ENCODE measurements at places on chromosomes 5 and 9.

- no peak for DNase-seq
- no peaks in the 10 kb centered on the region for H3K36me3 ChIP-seq
- H3K4me3 ChIP-seq, result no peak overlapping the region
Observed at GRCh38 chr5:58286741-58287140, 173.1 kb downstream of the PLK2 start.

GRCh38 chr5:133957080-133957479 is 11.3 kb downstream of the C5orf15 start:
- no peaks in the 10 kb centered on the region for H3K27me3 ChIP-seq
- no peak overlapping the region for H3K4me3 ChIP-seq
- DNase-seq, result no peak
- H3K27ac ChIP-seq, result peak overlapping the region; percentile 32

DNA sequence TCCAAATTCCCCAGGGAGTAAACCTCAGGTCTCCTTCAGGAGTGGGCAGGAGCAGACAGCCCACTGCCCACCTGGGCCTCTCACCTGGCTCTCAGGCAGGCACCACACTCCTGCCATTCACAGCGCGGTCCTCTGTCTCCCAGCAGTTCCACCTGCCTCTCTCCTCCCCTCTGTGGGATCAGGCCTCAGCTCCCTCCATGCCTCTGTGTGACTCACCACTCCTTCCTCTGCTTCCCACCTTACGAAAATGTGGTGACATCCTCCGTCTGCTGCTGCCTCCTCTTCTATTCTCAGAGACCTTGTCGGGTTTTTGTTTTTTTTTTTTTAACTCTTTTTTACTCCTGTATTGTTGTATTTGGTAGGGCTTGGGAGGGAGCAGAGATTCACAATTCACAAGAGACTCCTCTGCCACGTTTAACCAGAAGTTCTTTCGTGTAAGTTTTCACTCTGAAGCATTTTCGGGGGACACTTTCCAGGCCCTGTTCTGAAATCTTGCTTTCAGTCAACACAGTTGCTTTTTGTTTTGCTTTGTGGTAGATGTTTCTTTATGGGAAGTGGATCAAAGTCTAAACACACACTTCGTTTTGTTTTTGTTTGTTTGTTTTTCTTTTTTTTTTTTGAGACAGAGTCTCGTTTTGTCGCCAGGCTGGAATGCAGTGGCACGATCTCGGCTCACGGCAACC is 21.1 kb upstream of the CDKN2AIPNL start:
- H3K27ac ChIP-seq, result no peak overlapping the region
- H3K4me3 ChIP-seq, result no peak overlapping the region
- H3K4me1 ChIP-seq, result peaks cover 24% of the 10 kb centered on the region

DNA sequence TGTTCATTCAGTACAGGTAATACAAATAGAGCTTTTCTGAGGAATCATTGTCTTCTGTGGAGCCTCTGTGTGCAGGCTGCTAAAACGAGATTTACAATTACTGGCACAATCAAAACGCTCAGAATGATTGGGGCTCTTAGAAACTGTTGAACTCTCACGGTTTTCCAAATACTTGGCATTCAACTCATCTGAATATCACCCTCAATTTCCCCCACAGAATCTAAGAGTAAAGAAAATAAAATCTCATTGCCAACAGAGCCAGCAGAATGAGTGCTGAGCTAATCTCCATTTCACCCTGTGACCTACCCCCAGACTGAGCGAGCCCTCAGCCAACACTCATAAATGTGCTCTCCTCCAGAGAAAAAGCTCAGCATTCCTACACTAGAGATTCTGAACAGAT is 35.3 kb upstream of the TMED7 start:
- DNase-seq, result no peak
- H3K4me1 ChIP-seq, result no peaks in the 10 kb centered on the region
- H3K36me3 ChIP-seq, result no peaks in the 10 kb centered on the region
- no peak overlapping the region for H3K27ac ChIP-seq
- no peak overlapping the region for H3K4me3 ChIP-seq

GRCh38 chr5:94744906-94745305 is 126.4 kb downstream of the SLF1 start:
- H3K4me1 ChIP-seq, result no peaks in the 10 kb centered on the region
- H3K27me3 ChIP-seq, result no peaks in the 10 kb centered on the region
- no peak for DNase-seq
- H3K27ac ChIP-seq, result no peak overlapping the region

DNA sequence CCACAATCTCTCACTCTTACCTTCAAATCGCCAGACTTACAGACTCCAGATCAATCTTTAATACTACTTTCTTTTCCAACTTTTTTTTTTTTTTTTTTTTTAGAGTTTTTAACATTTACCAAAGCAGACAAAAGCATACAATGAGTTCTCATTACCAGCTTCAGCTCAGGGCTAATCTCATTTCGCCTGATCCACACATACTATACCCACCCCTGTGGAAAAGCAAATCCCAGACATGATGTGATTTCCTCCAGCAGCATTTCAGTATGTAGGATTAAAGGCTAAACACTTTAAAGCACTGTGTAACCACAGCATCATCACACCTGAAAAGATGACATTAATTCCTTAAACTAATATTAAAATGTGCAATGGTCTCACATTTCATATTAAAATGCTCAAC is 138.8 kb upstream of the RETREG1 start:
- H3K36me3 ChIP-seq, result no peaks in the 10 kb centered on the region
- no peak overlapping the region for H3K4me3 ChIP-seq
- no peak overlapping the region for H3K27ac ChIP-seq
- no peaks in the 10 kb centered on the region for H3K27me3 ChIP-seq
- no peaks in the 10 kb centered on the region for H3K4me1 ChIP-seq
- DNase-seq, result no peak

- H3K36me3 ChIP-seq, result no peaks in the 10 kb centered on the region
- no peaks in the 10 kb centered on the region for H3K27me3 ChIP-seq
- no peak overlapping the region for H3K4me3 ChIP-seq
Observed at GRCh38 chr5:39469176-39469575, 44.4 kb upstream of the DAB2 start.

GRCh38 chr9:98888801-98889421 is 54.8 kb upstream of the COL15A1 start:
- no peak for DNase-seq
- H3K27ac ChIP-seq, result peak overlapping the region; percentile 1
- no peaks in the 10 kb centered on the region for H3K27me3 ChIP-seq
- H3K4me1 ChIP-seq, result no peaks in the 10 kb centered on the region
- H3K36me3 ChIP-seq, result no peaks in the 10 kb centered on the region
- H3K4me3 ChIP-seq, result no peak overlapping the region

GRCh38 chr5:63310644-63311043 is 651.6 kb downstream of the HTR1A start:
- H3K36me3 ChIP-seq, result no peaks in the 10 kb centered on the region
- no peak overlapping the region for H3K27ac ChIP-seq
- H3K4me1 ChIP-seq, result no peaks in the 10 kb centered on the region
- no peaks in the 10 kb centered on the region for H3K27me3 ChIP-seq

GRCh38 chr5:157339409-157339808 is 73.5 kb downstream of the CYFIP2 start:
- no peak for DNase-seq
- H3K4me1 ChIP-seq, result no peaks in the 10 kb centered on the region
- no peak overlapping the region for H3K27ac ChIP-seq
- H3K27me3 ChIP-seq, result no peaks in the 10 kb centered on the region

- H3K36me3 ChIP-seq, result no peaks in the 10 kb centered on the region
- no peaks in the 10 kb centered on the region for H3K27me3 ChIP-seq
- H3K4me1 ChIP-seq, result no peaks in the 10 kb centered on the region
- DNase-seq, result no peak
- H3K27ac ChIP-seq, result no peak overlapping the region
Observed at GRCh38 chr9:84827216-84827765, 157.8 kb downstream of the NTRK2 start.

DNA sequence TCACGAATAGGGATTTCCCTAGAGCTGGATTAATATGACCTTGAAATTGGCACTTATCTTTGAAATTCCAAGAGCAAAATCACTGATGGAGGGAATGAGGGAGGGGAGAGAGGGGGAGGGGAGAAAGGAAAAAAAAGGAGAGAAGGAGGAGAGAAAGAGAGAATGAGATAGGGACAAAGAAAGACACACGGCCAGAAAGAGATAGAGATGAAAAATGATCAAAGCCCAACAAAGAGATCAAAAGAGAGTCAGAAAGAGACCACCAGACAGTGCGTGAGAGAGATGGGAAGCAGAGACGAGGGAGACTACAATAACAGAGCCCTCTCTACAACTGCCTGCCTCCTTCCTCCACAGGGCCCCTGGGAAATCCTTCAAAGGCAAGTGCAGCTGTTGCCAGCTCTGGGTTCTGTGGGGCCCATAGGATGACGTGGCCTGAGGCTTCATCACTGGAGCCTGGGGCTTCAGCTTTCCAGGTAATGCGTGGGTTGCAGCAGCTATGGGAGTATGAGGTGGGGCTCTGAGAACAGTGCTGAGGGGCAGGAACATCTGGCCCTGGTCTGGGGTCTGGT is 58.3 kb upstream of the SHB start:
- no peaks in the 10 kb centered on the region for H3K36me3 ChIP-seq
- H3K4me1 ChIP-seq, result no peaks in the 10 kb centered on the region
- H3K4me3 ChIP-seq, result no peak overlapping the region
- no peaks in the 10 kb centered on the region for H3K27me3 ChIP-seq
- no peak overlapping the region for H3K27ac ChIP-seq

- no peaks in the 10 kb centered on the region for H3K27me3 ChIP-seq
- H3K27ac ChIP-seq, result no peak overlapping the region
- no peak overlapping the region for H3K4me3 ChIP-seq
- H3K36me3 ChIP-seq, result peaks cover 8% of the 10 kb centered on the region
- DNase-seq, result no peak
Observed at GRCh38 chr5:14455814-14456321, 125.7 kb upstream of the OTULINL start.

DNA sequence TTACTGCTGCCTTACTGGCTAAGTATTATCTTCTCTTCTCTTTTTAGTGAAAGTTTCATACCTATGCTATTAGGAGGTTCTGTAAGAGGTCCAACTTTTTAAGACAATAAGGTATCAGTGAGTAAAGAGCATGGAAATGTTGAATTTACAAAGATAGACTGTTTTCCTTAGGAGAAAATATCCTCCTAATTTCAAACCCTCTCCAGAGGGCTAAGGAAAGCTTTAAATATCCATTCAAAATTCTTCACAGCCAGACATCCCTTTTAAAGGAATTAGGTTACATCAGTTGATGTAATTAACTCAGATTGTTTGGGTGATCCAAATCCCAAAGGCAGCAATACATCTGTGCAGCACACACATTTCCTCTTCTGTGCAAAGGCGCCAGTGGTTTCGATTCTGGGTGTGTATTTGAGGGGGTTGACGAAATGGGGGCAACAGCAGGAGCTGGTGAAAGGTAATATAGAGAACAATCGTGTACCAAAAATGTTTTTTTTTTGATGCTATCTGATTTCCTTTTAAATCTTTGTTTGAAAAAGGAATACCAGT is 273.8 kb upstream of the RPS23 start:
- H3K27ac ChIP-seq, result no peak overlapping the region
- H3K27me3 ChIP-seq, result no peaks in the 10 kb centered on the region
- no peak for DNase-seq
- no peaks in the 10 kb centered on the region for H3K4me1 ChIP-seq
- H3K36me3 ChIP-seq, result no peaks in the 10 kb centered on the region

DNA sequence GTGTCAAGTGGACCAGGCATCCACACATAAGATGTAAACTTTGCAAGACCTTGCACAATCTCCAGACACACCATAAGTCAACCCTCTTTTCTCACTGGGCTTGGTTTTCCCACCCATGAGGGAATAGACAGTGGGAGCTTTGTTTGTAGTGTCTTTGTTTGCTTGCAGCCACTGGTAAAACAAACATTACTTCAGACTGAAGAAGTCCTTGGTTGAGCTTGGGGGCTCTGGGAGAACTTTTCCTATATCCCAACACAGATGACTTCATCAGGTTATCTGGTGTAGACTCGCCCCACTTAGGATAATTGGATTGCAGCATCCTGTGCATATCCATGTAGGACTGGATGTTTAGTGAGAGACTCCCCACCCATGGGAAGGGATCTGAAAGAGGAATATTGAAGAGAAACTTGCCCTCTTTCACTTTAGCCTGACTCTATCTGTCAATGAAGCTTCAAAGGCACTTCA is 11.5 kb upstream of the ADGRV1 start:
- H3K4me3 ChIP-seq, result no peak overlapping the region
- H3K4me1 ChIP-seq, result no peaks in the 10 kb centered on the region
- no peaks in the 10 kb centered on the region for H3K36me3 ChIP-seq
- no peak for DNase-seq
- H3K27me3 ChIP-seq, result no peaks in the 10 kb centered on the region

DNA sequence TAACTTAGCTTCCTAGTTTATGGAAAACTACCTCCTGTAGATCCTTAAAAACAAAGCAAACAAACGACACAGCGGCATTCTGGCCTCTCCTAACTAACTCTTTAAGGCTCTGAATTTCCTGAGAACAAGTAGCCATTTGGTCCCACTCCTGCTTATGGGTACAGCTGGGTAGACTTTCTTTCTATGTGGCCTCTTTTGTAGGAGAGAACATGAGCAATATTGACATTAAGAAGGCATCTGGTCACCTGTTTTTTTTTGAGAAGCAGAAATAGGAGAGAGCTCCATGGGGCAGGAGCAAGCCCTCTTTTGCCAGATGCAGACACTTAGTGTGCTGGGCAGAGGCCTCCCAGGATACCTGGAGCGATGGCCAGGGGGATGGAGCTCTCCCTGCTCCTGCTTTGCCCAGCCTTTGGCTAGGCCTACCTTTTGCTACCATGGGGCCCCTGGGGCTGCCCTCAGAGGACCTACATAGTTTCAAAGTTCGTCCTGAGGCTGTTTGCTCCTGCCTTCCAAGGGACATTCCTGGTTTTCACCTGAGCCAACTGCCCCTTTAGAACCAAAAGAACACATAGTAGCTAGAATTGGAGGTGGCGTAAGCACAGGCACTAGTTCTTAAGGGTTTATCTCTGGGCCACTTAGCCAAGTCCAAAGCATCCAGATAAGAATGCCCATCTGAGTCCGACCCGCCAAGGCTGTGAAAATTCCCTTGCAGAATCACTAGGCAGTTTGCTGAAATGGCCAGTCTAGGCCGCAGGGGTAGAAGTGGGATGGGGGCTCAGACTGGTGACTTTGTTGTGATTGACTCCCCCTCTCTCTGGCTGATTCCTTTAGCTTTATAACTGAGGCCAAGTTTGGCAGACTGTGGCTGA is 2.4 kb upstream of the STC2 start:
- no peaks in the 10 kb centered on the region for H3K36me3 ChIP-seq
- no peak for DNase-seq
- H3K27me3 ChIP-seq, result peaks cover 5% of the 10 kb centered on the region
- no peak overlapping the region for H3K4me3 ChIP-seq
- H3K27ac ChIP-seq, result peak overlapping the region; percentile 81
- no peaks in the 10 kb centered on the region for H3K4me1 ChIP-seq
